ENCODE measurements at places on chromosomes 2 and 18.

DNA sequence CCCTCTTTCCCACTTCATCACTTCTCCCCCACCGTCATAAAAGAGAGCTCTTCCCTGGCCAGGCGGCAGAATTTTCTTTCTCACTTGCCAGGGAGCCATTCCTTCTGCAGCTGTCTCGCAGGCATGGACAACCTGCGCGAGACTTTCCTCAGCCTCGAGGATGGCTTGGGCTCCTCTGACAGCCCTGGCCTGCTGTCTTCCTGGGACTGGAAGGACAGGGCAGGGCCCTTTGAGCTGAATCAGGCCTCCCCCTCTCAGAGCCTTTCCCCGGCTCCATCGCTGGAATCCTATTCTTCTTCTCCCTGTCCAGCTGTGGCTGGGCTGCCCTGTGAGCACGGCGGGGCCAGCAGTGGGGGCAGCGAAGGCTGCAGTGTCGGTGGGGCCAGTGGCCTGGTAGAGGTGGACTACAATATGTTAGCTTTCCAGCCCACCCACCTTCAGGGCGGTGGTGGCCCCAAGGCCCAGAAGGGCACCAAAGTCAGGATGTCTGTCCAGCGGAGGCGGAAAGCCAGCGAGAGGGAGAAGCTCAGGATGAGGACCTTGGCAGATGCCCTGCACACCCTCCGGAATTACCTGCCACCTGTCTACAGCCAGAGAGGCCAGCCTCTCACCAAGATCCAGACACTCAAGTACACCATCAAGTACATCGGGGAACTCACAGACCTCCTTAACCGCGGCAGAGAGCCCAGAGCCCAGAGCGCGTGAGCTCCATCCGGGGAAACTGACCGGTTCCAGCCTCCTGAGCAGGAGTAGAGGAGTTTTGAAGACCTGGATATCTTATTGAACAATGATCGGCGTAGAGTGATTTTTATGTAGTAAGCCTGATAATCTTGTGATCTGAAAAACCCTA, at the start of gene MSGN1:
Gene MSGN1 (plus strand): TSS at position 65 of the 850 bp plus-strand sequence. CDS start 59 bp downstream, at position 124.
- DNase-seq, result no peak

DNA sequence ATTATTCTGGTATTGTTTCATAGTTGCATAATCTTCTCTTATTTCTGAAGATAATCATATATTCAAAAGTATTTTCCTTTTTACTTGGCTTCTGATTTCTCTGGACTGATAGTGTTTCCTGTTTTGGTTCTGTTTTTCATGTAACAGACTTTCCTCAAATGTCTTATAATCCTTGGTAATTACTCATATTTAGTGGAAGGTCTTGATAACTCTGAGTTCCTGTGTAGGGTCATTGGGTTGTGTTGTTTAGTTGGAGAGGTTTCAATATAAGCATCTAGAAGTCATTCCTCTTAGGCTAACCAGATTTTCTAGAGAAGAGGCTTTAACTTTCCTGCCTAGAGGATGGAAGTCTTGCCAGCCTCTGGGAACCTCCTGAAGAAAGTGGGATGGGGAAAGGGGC, 23.8 kb downstream of the MFSD6 start:
- no peak for DNase-seq

DNA sequence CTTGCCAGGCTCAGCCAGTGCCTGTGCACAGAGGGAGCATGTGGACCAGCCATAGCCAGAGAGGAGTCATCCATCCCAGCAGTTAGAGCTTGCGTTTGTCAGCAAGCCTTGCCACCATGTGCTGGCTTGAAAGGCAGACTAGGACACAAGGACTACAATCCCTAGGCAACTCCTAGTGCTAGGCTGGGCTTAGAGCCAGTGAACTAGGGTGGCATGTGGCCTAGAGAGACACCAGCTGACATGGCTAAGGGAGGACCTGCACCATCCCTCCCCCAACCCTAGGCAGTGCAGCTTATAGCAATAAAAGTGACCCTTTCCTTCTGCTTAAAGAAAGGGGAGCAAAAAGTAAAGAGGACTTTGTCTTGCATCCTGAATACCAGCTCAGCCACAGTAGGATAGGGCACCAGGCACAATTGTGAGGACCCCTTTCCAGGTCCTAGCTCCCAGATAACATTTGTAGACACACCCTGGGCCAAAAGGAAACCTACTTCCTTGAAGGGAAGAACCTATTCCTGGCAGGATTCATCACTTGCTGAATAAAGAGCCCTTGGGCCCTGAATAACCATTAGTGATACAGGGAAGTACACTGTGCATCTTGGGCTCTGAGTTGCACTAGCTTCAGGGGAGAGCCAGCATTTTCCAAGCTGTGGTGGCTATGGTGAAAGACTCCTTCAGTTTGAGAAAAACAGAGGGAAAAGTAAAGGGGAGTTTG, 38.7 kb upstream of the UXS1 start:
- DNase-seq, result no peak

GRCh38 chr2:179946346-179946745, 60.8 kb downstream of the CWC22 start:
- no peak for DNase-seq

DNA sequence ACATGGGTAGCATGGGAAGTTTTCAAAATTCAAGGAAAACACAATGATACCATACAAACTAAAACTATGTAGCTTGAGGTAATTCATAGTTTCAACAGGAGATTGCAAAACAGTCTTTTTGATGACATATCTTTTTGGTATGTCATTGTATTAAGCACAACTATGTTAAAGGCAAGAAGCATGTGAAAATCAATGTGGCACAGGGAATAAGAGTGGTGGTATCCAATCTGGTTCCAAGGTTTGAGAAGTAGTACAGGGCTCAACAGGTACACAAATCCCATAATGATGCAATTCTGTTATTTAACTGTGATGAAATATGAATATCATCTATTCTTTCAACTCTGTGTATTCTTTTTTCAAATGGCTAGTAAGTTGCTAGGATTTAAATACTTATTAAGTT, 16.4 kb upstream of the DLX2 start:
- no peak for DNase-seq

GRCh38 chr2:226399006-226399405, 400.6 kb downstream of the IRS1 start:
- DNase-seq, result no peak

GRCh38 chr2:98810588-98810928, 79.6 kb upstream of the MGAT4A start:
- DNase-seq, result no peak

GRCh38 chr2:29628108-29628745, 293.2 kb downstream of the ALK start:
- no peak for DNase-seq

DNA sequence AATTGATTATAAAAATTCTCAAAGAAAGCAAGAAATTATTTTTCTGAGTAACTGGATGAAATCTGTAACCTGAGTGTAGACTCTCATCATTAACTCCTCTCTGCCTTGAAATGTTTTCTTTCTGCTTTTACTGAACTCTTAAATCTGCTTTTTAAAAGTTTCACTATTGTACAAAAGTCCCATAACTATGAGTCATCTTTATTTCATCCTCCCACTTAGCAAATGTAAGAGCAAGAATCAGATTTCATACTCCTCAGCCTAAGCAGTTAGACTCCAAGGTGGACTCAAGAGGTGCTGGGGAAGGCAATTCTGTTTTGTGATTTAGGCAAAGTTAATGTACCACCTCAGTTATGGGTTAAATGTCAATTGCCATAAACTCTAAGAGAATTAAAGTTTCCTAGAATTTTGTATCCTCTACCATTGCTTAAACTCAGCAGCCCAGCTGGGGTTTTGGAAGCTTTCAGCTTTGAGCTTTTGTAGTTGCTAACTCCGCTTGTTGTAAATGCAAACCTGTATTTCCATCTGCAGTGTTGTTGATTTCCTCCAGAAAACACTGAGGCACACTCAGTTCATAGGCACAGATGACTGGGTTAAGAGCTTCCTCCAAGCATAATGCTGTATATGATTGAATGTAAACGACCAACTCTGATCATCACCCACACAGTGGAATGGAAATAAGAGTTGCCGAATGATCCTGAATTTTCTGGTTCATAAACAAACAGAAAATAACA, 268.8 kb downstream of the ARHGAP15 start:
- DNase-seq, result no peak

GRCh38 chr18:74446178-74446577, 10.9 kb downstream of the DIPK1C start:
- DNase-seq, result no peak

- DNase-seq, result no peak
These were observed 19.4 kb upstream of the RRM2 start for GRCh38 chr2:10103179-10103578.

DNA sequence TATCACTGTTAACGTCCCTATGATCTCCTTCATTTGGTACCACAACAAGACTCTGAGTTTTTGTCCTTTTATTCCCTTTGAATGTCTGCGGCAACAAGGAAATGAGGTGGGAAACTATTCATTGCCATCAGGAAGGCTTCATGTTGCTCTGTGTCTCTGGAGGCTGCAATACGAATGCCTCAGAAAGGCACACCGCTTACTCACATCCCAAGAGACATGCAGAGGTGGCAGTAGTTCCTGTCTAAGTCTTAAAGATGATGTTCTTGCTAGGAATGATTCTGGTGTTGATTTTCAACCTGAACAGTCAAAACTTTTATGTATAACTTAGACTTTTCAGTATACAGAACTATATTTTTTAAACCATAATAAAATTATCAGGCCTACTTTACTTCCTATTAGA, 24.0 kb downstream of the CNTNAP5 start:
- no peak for DNase-seq

DNA sequence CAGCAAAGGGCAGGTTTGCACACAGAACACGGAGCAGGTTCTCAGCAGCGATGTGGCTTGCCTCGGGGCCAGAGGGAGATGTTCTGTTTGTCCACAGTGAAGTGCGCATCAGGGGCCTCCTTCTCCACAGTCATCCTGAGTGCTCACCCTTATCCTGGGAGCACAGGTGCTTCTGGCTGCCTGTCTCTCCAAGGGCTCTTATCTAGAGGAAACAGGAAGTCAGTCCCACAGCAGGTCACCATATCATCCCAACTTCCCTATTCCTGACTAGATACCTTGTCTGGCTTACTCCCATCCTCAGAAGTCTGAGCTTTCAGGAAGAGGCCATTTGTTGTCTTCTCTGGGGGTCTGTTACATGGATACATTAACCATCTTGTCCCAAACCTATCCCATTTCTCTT, at the start of gene CD207:
Gene CD207 (minus strand): TSS at position 174 of the 400 bp plus-strand sequence. CDS start 40 bp downstream, at position 134.
- no peak for DNase-seq

- no peak for DNase-seq
These were observed 322.8 kb downstream of the STK39 start for GRCh38 chr2:167924556-167924955.

DNA sequence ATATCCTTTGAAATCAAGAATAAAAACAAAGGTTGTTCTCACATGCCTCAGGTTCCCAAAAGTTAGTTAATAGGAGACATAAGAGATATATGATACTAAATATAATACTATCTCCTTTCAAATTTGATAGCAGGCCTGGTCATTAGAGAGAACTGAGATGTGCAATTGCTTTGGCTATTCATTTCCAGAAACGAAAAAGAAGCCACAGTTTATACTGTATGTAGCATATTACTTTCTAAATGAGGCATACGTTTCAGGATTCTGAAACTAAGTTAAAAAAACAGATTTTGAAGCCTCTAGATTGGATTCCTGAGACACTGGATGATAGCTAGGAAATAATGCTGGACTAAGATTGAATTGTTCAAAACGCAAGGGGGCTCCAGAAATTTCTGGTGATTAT, 7.1 kb downstream of the PPP1R1C start:
- DNase-seq, result no peak

GRCh38 chr2:166725927-166726924, 162.1 kb upstream of the XIRP2 start:
- DNase-seq, result no peak

GRCh38 chr2:240293557-240294461, 141.7 kb upstream of the GPC1 start:
- no peak for DNase-seq

GRCh38 chr18:80168982-80169381, 59.9 kb downstream of the ADNP2 start:
- no peak for DNase-seq

DNA sequence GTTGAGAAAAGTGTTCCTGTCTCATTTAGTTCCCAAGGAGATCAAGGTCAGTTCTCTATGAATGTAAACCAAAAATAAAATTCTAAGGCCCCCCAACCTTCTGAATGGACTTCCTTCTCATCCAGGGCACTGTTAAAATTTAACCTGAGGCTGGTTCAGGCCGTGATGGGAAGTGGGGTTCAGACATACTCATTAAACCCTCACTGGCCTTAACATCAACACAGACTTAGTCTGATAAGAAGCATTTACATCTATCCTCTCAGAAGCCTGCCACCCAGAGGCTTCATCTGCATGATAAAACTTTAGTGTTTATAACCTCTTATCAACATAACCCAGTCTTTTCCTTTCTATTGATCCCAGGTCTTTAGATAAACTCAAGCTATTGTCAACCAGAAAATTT, 22.4 kb downstream of the ITSN2 start:
- DNase-seq, result no peak

GRCh38 chr2:59770651-59771050, 782.8 kb downstream of the BCL11A start:
- no peak for DNase-seq

DNA sequence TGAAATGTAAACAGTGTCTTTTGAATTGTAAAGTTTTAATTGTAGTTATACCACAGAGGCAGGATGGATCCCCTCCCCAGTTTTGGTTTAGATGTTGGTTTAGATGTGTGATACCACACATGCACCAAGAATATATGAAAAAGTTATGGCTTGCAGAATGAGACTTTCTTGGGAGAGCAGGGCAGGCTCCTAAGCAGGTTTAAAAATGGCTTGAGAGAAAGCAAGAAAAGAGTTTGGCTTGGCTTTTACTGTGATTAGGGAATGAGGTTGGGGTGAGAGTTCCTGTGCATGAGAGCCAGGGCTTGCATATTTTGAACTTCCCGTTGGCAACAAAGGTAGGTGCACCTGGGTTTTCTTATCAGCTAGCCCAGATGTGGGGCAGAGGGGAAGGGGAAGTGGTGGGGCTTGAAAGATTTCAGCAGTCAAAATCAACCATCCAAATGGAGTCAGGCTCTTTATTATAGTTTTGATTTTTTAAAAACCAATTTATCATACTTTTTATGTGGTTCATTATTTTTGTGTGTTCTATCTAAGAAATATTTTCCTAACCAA, 246.9 kb downstream of the MTX2 start:
- DNase-seq, result no peak

- no peak for DNase-seq
These were observed 823.0 kb upstream of the SOX11 start for GRCh38 chr2:4869154-4869553.

DNA sequence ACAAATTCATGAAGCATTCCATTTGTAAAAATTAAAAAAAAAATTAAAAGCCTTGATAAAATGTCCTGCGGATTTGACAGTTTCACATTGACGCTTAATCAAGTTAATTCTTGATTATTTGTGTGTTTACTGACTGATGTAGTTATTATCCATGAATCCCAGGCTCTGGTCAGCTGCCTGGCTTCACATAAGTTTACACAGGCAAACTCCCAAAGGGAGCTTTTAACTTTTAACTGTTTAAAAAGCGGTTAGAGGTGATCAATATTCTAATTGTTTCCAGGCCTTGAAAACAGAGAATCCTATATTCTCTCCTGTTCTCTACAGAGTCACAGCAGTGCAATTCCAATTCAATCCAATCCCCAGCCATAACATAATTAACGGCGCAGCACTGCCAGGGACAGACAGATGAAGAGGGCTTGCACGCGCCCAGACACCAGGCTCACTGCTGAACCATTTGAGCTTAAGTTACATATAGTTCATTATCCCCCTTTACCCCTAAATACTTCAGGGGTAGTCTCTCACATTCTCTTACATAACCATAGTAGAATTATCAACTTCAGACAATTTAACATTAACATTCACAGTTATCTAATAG, 47.5 kb downstream of the ATP8B1 start:
- no peak for DNase-seq

GRCh38 chr18:25080211-25080610, 271.8 kb downstream of the ZNF521 start:
- DNase-seq, result no peak
